ENCODE measurements at places on chromosomes 7 and 10.

- no peak for DNase-seq
Observed at GRCh38 chr10:114485696-114486400, 81.5 kb upstream of the AFAP1L2 start.

DNA sequence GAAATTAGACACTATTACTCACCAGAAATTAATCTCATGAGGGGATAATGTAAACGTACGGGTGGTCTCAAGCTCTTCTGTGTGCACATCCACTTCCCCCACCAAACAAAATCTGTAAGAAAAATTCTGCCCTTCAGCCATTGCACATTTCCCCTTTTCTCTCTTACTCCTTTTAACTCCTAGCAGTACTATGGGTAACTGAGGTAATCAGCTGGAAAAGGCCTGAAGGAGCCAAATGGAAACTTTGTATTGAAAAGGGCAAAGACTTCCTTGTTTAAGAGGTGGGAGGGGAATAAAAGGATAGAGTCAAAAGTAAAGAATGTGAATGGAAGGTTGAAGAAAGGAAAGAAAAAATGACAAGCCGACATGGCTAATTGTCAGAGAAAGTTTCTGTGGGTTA, 273.8 kb downstream of the RNLS start:
- no peak for DNase-seq

- no peak for DNase-seq
Observed at GRCh38 chr7:131493581-131493980, 62.8 kb downstream of the PODXL start.

DNA sequence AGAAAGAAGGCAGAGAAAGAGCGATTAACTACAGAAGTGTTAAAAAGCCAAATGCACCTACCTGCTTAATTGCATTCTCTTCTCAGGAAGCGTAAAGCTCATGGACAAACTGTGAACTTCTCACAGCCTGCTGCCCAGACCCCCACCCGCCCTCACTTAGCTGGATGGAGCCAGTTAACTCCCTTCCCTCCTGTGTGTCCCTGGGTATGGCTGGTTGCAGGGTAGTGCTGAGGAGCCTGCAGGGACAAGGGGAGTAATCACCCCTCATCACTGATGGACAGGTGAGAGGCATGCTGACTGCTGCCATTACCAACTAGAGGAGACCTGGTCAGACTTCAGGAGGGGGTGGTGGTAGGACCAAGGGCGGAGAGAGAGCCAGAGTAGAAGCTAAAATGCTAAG, 37.5 kb downstream of the ENO4 start:
- no peak for DNase-seq

DNA sequence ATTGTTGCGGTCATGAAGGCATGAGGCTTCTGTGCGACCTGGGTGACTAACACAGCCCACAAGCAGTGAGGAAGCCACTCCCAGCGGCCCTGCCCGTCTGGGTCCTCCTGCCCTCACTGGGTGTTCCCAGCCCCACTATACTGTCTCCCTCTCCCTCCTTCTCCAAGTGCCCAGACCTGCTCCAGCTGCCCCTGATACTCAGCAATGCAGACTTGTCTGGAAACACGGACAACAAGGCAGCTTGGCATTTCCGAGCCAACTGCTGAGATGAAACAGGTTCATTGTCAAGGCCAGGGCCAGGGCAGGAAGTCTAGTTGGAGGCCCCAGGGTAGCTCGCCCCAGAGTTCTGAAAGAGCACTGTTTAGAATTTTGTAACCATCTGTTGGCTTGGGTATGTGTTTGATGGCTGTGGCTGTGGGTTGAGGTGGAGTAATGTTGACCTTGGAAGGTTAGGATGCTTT, 95.7 kb downstream of the RBM20 start:
- DNase-seq: no peak

Data from memory B cell (primary cell).